ENCODE measurements at places on chromosomes 7 and 10. TPM values are rescaled to one million over a fixed set of nuclear protein-coding genes. Genes with fewer than 3 reads are reported as not detected.

Gene SPDYE16
- total RNA-seq = not detected

Gene GRM3
- total RNA-seq = not detected

Gene HOXA9
- total RNA-seq = 24.6 TPM

Gene CPA5
- not detected for total RNA-seq

Gene ABCA13
- total RNA-seq = 0.05 TPM

Gene TMEM196
- not detected for total RNA-seq

Gene PTER
- 10.0 TPM for total RNA-seq

Gene PGAM2
- total RNA-seq = not detected

Gene MBL2
- total RNA-seq = not detected

Gene DRGX
- total RNA-seq = not detected

Gene AGAP6
- total RNA-seq = 2.4 TPM

Gene GNAT3
- total RNA-seq = not detected

Gene ZC3HAV1L
- total RNA-seq = 15.3 TPM

Gene TCF7L2
- 3.2 TPM for total RNA-seq

Gene FAM237B
- not detected for total RNA-seq

Gene MOSPD3
- 16.8 TPM for total RNA-seq

Gene BPGM
- 7.1 TPM for total RNA-seq

Gene KCNIP2
- not detected for total RNA-seq

Gene POLD2
- total RNA-seq = 117 TPM

Gene TAS2R39
- total RNA-seq = not detected

Gene JAKMIP3
- not detected for total RNA-seq

Gene UCMA
- total RNA-seq = not detected

Gene UPK3B
- 1.1 TPM for total RNA-seq

Gene EMX2
- not detected for total RNA-seq

Gene ORAI2
- total RNA-seq = 65.9 TPM

Gene ZNF425
- 0.74 TPM for total RNA-seq

Gene KCNH2
- not detected for total RNA-seq

Gene AP4M1
- total RNA-seq = 18.5 TPM

Gene AVL9
- total RNA-seq = 43.2 TPM

Gene CALHM3
- not detected for total RNA-seq

Gene TCAF2
- 16.5 TPM for total RNA-seq

Gene IFIT1B
- not detected for total RNA-seq

Gene TMEM176B
- not detected for total RNA-seq

Gene TFR2
- 0.44 TPM for total RNA-seq

Gene ZNF655
- 22.1 TPM for total RNA-seq

Gene NPFFR1
- not detected for total RNA-seq

Gene ODAD2
- total RNA-seq = 1.7 TPM

Gene FRAT1
- total RNA-seq = 1.1 TPM

Gene PSPH
- total RNA-seq = 35.8 TPM

Gene CALHM1
- total RNA-seq = not detected

Gene SLC16A9
- total RNA-seq = 0.13 TPM

Gene FAM180A
- 0.10 TPM for total RNA-seq

Gene TSPAN12
- total RNA-seq = 10.4 TPM

Gene HKDC1
- total RNA-seq = not detected

Gene IGF2BP3
- total RNA-seq = 100 TPM

Gene ERVW-1
- not detected for total RNA-seq

Gene MOGAT3
- not detected for total RNA-seq

Gene UPK3BL2
- total RNA-seq = 0.67 TPM
